GDM1 (cell line): ENCODE measurements at places on chromosomes 5 and 9.
A peak's percentile ranks its signal among the peaks of the same experiment; 100 is the strongest.

DNA sequence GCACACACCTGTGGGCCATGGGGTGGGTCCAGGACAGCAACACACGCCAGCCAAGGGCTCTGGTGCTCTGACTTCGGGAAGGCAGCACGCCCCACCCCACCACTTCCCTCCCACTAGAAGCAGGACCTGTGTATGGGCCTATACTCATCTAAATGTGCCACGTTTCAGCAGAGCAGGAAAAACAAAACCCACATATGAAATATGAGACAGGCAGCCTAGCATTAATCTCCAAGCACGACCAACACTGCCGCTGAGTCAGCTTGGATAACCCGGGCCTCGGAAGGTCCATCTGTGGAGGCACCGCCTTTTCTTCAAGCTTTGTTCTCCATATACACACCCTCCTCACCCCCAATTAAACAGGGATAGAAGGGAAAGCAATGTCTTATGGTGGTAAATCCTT, 203.1 kb downstream of the ROR2 start:
- no peak for DNase-seq

- DNase-seq, result no peak
Observed at GRCh38 chr9:20152151-20152725, 363.4 kb upstream of the SLC24A2 start.

DNA sequence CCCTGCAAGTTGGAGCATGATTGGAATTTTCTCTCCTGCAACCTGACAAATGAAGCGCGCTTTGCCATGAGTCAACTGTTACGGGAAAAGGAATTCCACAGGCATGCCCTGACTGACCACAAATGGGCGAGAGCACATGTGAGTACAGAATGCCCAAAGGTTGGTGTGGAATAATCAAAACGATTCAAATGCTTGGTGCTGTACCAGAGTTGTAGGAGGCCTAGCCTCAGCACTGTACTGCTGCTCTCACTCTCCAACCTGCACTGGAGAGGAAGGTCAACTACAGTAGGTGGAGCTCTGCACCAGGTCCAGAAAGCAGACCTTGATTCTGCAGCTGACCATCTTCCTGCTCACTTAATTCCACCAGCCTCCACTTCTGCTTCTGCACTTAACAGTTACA, 406.9 kb upstream of the ACTBL2 start:
- peak; percentile 52 for DNase-seq

DNA sequence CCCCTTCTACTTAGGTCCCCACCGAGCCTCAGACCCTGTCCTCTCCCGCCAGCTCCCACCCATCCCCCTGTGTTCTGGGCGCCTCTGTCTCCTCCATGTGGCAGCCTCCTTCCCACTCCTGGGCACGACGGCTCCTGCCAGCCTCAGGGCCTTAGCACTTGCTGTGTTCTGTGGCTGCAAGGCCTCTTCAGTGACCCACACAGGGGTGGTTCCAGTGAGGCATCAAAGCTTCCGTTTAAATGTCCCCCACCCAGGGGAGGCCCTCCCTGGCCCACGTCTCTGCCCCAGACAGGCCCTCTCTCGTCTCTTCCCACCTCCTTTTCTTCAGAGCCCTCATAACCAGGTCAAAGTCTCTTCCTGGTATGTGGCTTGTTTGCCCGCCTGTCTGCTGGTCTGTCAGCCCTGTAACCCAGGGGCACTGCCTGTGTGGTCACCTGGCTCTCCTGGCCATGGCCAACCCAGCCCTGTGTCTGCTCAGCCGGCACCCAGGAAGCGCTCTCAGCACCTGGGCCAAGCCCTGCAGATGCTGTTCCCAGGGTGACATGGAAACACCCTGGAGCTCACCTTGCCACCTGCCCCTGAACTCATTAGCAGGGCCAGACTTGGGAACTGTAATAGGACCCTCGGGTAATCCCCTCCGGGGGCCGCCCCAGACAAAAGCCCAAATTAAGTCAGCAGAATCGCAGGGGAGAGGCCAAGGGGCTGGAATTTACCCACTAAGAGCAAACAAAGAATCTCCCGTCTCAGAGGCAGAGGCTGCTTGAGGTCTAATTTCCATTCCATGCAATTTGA, 33.7 kb downstream of the LHX3 start:
- DNase-seq, result no peak

GRCh38 chr9:109846776-109847175, 66.8 kb downstream of the PALM2AKAP2 start:
- DNase-seq, result no peak

DNA sequence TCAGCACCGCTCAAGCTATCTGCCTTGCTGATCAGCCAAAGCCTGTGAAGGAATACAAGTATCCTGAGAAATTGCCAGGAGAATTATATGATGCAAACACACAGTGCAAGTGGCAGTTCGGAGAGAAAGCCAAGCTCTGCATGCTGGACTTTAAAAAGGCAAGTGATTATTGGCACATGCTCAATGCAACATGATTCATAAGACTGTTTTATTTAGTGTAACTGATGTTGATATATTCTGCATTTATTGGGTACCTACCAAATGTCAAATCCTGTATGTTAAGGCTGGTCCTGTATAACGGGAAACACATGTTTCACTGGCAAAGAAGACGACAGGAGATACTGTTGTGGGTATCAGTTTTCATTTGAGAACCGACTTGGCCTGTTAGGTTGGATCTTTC, 69.0 kb downstream of the ADAMTS16 start:
- DNase-seq, result no peak

DNA sequence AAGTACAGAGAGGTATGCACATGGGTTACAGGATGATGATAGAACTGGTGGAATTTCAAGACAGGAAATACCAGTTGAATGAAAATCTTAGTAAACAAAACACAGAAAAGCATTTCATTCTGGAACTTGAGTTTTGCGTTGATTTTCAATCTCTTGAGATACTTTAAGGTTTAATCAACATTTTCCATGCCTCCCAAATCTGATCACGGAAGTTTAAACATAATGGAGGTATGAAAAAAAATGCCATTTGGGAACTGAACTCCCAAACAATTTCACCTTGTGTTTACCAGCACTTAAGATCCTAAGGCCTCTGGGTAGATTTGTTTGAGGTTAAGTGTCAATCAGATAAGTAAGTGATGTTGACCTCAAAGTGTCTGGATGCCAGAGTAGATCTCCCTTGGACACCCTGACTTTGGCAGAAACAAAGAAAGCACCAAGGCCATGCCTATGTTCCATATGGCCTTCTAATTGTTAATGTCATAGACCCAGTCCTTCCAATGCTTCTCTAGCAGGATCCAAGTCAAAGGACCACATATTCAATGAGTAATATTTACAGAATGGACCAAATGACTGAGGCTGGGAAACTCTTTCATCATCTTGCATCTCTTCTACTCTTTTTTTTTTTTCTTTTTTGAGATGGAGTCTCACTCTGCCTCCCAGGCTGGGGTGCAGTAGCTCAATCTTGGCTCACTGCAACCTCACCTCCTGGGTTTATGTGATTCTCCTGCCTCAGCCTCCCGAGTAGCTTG, 216.9 kb downstream of the ARRDC3 start:
- no peak for DNase-seq

- DNase-seq, result no peak
Observed at GRCh38 chr9:100219347-100219746, 120.3 kb downstream of the INVS start.

- DNase-seq, result no peak
Observed at GRCh38 chr9:98318834-98319478, 63.5 kb upstream of the TBC1D2 start.

GRCh38 chr5:55601628-55602027, 66.9 kb upstream of the PLPP1 start:
- no peak for DNase-seq

DNA sequence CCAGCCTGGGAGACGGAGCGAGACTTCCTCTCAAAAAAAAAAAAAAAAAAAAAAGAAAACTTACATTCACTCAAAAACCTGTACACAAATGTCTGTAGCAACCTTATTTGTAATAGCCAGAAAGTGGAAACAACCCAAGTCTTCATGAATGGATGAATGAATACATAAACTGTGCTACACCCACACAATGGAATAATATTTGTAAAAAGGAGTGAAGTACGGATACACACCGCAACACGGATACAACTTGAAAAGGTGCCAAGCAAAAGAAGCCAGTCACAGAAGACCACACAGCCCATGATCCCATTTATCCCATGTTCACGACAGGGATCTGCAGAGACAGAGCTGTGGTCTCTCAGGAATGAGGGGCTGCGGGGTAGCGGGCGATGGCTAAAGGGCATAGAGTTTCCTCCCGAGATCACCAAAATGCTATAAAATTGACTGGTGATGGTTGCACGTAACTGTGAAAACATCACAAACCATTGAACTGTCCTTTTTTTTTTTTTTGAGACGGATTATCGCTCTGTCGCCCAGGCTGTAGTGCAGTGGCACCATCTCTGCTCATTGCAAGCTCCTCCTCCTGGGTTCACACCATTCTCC, 76.2 kb upstream of the COL5A1 start:
- no peak for DNase-seq

- no peak for DNase-seq
Observed at GRCh38 chr5:68456756-68457217, 241.2 kb downstream of the PIK3R1 start.

DNA sequence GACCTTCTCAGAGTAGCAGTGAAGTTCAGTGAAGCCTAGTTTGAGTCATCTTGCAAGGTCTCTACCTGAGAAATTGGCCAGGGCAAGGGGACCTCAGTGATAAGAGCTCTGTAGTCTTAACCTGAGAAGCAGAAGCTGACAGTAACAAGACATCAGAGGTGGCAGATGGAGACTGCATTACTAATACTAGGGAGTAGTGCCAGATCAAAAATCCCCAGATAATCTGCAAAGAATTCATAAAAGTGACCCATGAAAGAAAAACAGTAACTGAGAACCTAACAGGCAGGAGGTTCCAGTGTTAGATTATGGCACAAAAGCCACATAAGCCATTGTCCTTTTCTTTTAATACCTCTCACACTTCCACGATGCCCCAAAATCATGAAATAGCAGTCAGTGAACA, 175.5 kb downstream of the MUSK start:
- no peak for DNase-seq

DNA sequence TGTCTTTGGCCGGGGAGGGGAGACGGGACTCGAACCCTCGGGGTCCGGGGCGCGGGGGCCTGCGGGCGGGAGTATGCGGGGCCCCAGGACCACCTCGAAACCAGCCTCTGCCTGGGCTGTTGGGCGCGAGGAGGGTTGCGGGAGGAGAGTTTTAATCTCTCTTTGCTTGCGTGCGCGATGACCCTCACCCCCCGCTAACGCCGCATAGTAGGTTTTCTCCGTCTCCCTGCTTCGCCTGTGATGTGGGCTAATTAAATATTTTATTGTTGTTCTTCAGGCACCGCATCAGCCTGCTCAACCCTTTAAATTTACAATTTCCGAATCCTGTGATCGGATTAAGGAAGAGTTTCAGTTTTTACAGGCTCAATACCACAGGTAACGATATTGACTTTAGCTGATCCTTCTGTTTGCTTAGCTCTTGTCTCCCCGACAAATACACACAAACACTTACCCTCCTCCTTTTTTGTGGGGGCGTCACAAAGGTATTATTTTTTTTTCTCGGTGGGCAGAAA, 1.7 kb downstream of the TLE4 start:
- no peak for DNase-seq

GRCh38 chr5:107786424-107786823, 115.7 kb upstream of the EFNA5 start:
- no peak for DNase-seq

GRCh38 chr5:133059621-133060020, 7.8 kb downstream of the HSPA4 start:
- DNase-seq, result no peak

DNA sequence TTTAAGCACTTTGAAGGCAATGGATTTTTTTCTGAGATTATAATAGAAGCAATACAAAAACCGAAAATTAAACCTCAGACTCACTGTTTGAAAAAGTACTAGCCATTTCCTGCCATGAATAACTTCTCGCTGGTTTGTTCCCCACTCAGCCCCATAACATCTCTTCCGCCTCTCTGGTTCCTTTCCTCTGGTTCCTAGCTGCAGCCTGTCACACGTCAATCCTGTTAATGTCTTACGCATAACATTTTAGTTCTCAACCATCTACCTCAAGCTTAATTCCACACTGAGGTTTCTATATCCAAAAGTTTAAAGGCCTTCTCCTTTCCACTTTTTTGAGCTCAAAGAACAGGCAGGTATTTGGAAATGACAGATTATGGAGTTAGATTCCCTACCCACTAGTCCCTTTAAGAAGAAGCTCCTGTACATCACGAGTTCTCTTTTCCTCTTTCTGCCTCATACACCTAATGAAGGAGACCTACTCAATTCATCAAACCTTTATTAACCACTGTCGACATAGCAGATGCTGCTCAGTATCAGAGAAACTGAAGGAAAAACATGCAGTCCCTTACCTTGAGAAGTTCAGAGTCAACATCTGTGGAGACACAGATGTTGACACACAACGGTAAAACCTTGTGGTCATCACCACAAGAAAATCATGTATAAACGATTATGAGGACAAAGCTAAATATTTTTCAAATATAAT, 243.0 kb upstream of the PTGER4 start:
- no peak for DNase-seq

DNA sequence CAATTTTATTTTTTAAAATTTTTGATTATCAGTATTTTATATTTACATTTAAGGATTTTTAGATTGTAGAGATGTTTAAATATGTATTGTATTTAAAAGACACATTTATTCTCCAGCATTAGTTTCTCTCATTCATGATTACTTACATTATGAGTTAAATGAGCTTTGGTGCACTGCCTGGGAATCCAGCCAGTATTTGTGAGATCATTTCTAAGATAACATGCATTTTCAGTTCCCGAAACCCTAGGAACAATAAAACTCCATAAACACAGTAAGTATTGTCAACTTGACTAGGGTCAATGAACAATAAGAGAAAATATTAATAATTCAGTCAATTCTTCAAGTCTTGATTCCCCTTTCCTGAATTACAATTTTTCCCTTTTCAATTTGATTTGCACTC, 403.3 kb downstream of the PLK2 start:
- no peak for DNase-seq

DNA sequence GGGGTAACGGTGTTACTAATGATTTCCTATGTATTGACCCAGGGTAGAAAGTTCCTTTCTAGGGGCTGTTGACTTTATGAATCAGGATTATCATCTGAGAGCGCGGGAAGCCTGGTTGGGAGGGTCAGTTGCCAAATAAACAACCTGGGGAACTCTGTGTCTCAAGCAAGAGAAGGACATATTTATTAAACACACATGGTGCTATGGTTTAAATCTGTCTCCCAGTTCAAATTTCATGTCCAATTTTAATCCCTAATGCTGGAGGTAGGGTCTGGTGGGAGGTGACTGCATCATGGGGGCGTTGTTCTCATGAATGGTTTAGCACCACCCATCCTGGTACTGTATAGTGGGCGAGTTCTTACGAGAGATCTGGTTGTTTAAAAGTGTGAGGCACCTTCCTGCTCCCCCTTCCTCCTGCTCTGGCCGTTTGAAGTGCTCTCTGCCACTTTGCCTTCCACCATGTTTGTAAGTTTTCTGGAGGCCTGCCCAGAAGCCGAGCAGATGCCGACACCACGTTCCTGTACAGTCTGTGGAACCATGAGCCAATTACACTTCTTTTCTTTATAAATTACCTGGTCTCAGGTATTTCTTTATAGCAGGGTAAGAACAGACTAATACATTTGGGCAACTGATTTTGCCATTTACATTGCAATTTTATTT, 19.7 kb upstream of the GAS1 start:
- no peak for DNase-seq

GRCh38 chr5:131528682-131529081, 106.3 kb downstream of the RAPGEF6 start:
- DNase-seq, result no peak

GRCh38 chr9:92395617-92396016, 8.8 kb downstream of the OGN start:
- DNase-seq, result no peak

GRCh38 chr5:102910240-102911226, 155.4 kb downstream of the PAM start:
- no peak for DNase-seq

- DNase-seq, result peak; percentile 69
Observed at GRCh38 chr9:76394960-76395252, 680 bp upstream of the RFK start.

- DNase-seq, result no peak
Observed at GRCh38 chr9:38026021-38026809, 42.8 kb downstream of the SHB start.
